ENCODE measurements at places on chromosomes 6 and 20. TPM values are rescaled to one million over a fixed set of nuclear protein-coding genes. Genes with fewer than 3 reads are reported as not detected.

DNA sequence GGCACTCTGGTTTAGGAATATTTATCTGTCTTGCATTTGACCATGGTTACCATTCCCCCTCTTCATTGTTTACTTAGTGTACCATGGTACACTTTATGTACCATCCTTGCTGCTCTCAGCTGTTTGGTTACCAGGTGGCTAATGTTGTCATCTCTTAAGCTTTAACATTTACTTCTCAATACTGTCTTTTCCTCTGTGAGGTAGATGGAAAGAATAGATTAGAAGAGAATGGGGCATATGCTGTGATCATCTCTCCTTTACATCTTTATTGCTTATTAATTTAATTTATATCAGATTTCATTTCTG, 109.2 kb downstream of the NCOA3 start:
- DNase-seq: no peak
- no peaks in the 10 kb centered on the region for H3K27me3 ChIP-seq
- H3K27ac ChIP-seq: peak overlapping the region; percentile 92
- no peak overlapping the region for H3K4me3 ChIP-seq
- H3K36me3 ChIP-seq: peaks cover 1% of the 10 kb centered on the region

Gene SPAG4
- total RNA-seq: 1.8 TPM

GRCh38 chr6:72977114-72977513, 248.2 kb downstream of the KHDC1L start:
- no peak for DNase-seq
- H3K4me1 ChIP-seq: peaks cover 13% of the 10 kb centered on the region
- no peak overlapping the region for H3K27ac ChIP-seq
- no peaks in the 10 kb centered on the region for H3K36me3 ChIP-seq
- no peak overlapping the region for H3K4me3 ChIP-seq

Gene CYP24A1
- not detected for total RNA-seq

GRCh38 chr6:9521152-9521530, 893.7 kb downstream of the TFAP2A start:
- no peaks in the 10 kb centered on the region for H3K27me3 ChIP-seq
- H3K4me3 ChIP-seq: no peak overlapping the region
- H3K4me1 ChIP-seq: peaks cover 35% of the 10 kb centered on the region
- no peak for DNase-seq

GRCh38 chr6:37303091-37303660, 45.2 kb upstream of the TMEM217 start:
- DNase-seq: no peak
- no peak overlapping the region for H3K4me3 ChIP-seq
- H3K27me3 ChIP-seq: no peaks in the 10 kb centered on the region
- H3K4me1 ChIP-seq: peaks cover 6% of the 10 kb centered on the region

Gene IER3
- total RNA-seq: 395 TPM

GRCh38 chr20:54172856-54173652, 732 bp downstream of the CYP24A1 start:
- H3K27me3 ChIP-seq: peaks cover 71% of the 10 kb centered on the region
- no peaks in the 10 kb centered on the region for H3K36me3 ChIP-seq
- H3K27ac ChIP-seq: no peak overlapping the region
- H3K4me1 ChIP-seq: peaks cover 15% of the 10 kb centered on the region

Gene SLC22A3
- total RNA-seq: not detected

Gene COL11A2
- total RNA-seq: 2.7 TPM

Data from osteocyte (in vitro differentiated cells).